Dermis blood vessel endothelial cell (primary cell): ENCODE measurements at places on chromosomes 6 and 20. TPM values are rescaled to one million over a fixed set of nuclear protein-coding genes. Genes with fewer than 3 reads are reported as not detected.

SAMD3 gene
- total RNA-seq: not detected in 2 replicates

PPP1R16B gene
- total RNA-seq: 247 and 304 TPM in 2 replicates

CDSN gene
- total RNA-seq: not detected in 2 replicates

PARD6B gene
- 0.28 and 0.85 TPM in 2 replicates for total RNA-seq

TMC2 gene
- not detected in 2 replicates for total RNA-seq

OTOR gene
- total RNA-seq: not detected in 2 replicates

DDX43 gene
- 1.4 and 1.7 TPM in 2 replicates for total RNA-seq

PAX1 gene
- not detected in 2 replicates for total RNA-seq
